ENCODE measurements at places on chromosomes 6 and 20.
A peak's percentile ranks its signal among the peaks of the same experiment; 100 is the strongest.

DNA sequence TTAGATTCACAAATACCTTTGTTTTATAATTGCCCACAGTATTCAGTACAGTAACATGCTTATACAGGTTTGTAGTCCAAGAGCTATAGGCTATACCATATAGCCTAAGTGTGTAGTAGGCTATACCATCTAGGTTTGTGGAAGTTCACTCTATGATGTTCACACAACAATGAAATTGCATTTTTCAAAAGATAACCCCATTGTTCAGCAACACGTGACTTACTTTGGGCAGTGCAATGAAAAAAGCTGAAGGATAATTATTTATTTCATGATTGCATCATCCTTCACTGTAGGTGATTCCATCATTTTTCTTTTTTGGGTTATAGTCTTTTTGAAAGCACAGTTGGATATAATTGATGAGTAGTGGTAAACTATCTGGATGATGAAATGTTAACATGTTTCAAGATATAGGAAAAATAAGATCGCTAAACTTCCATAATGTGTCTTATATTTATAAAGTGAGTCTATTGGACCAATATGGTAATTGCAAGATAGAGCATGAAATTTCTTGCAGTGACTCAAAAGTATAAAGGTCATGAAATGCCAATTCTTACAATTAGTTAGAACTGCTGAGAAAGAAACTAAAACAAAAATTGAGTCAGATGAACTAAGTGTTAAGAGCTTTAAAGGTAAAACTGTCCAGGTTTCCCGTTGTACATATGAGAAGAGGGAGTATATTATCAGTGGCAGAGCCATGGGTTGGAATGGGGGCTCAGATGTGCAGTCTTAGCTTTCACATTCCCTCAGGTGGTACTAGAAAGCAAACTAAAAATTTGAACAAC is 164.4 kb downstream of the ZFAND3 start:
- DNase-seq = no peak

DNA sequence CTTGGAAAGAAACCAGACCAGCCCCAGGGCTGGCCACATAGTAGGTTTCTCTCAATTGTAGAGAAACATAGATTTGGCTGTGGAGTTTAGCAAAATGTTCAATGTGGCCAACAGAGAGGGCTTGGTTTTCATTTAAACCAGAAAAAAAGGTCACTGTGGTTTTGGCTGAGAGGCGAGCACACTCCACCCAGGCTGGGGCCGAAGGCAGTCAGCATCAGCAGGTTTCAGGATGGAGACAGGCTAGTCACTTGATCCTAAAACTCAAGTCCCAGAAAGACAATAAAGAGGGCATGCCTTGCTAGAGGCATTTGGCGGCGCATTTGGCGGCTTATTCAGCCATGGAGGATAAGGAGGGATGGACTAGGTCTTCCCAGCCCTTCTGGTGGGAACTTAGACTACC is 73.1 kb downstream of the PRND start:
- peak; percentile 34 for DNase-seq

- no peak for DNase-seq
Observed at GRCh38 chr6:87699576-87699975, 2.5 kb downstream of the AKIRIN2 start.

DNA sequence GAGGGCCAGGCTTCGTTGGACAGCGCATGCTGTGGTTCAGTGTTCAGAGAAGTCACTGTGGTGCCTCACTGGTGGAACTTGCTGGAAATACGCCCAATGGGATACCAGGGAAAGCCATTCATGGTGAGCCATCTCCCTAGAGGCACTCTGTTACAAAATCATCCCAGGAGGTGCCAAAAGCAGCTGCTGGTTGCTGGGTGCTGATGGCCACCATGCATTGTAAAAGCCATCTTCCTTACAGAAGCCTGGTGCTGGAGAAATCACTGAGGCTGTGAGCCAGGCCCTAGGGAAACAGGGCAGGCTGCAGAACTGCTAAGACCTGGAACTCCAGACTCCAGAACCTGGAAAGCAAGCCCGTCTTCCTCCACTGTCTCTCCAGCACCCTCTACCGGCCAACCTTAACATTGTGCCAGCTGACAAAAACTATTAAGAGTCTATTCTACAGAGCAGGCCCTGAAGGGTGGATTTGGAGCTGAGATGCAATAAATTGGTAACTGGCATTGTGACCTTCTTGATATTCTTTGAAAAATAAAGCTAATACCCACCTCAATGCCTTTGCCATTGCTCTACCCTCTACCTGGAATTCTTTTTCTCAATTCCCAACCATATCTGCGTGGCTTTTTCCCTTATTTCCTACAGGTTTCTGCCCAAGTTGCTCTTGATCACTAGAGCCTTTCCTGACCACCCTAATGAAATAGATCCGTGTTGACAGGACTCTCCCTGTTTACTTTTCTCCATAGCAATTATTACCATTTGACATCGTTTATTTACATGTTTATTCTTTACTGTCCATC is 18.5 kb downstream of the SNRPB start:
- DNase-seq = no peak

DNA sequence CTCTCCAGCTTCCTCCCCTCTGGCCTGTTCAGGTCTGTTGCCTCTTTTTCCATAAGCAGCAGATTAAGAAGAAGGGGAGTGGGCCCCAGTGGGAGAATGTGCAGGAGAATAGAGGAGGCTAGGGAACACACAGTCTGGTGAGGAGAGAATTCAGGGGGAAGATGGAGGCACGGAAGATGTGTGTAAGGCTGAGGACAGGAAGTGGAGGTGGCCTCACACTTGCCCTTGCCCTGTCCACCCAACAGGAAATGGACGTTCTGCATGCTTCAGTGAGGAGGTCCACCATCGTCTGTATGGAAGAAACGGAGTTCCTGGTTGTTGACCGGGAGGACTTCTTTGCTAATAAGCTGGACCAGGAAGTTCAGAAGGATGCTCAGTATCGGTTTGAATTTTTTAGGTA is 16.0 kb downstream of the CNBD2 start:
- DNase-seq = no peak

- DNase-seq = no peak
Observed at GRCh38 chr6:16097382-16098171, 31.3 kb upstream of the MYLIP start.

DNA sequence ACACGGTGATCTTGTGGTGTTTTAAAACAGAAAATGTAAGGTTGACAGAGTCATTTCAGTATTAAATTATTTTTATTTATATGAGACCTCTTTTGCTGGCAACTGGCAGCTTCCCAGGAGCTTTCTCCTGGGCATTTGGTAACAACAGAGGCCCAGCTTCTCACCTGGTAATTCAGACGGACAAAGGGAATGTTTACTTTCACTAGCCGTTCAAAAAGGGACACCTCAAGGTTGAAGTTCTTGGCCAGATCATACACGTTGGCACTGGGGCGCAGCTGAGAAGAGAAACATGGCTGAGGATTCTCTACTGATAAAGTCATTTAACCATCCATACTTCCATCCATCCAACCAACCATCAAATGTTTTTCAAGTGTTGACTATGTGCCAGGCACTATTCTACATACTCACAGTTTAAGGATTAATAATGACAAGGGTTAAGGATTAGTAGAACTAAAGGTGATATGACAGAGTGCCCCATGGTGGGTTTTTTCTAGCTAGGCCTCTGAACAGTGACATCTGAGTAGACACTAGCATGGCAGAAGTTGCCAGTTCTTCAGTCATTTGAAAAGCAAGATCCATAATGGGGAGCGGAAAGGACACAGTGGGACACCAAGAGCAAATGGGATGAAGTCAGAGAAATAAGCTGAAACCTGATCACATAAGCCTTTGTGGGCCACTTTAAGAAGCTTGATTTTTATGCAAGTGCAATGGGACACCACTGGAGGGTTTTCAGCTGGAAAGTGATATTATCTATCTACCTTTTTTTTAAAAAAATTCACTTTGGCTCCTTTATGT is 25.1 kb downstream of the ZNFX1 start:
- peak; percentile 34 for DNase-seq

GRCh38 chr20:1897965-1898464 is 2.8 kb downstream of the SIRPA start:
- DNase-seq = no peak

GRCh38 chr20:20551409-20551808 is 161.0 kb downstream of the RALGAPA2 start:
- DNase-seq = no peak

- no peak for DNase-seq
Observed at GRCh38 chr20:39038047-39038446, 75.9 kb downstream of the DHX35 start.

DNA sequence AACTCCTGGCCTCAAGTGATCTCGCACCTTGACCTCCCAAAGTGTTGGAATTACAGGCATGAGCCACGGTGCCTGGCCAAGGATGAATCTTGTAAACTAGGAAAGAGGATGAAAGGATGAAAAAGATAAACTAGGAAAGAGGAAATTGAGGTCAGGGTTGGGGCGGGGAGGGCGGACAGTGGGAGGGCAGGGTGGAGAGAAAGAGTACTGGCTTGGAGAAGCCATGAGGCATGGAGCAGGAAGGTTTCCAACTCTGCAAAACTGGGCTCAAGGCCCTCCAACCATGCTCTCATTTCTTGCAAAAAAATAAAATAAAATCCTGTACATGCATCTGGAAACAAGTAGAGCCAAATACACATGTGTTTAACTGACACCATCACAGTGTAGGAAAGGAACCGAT is 256.6 kb upstream of the SGK1 start:
- no peak for DNase-seq

DNA sequence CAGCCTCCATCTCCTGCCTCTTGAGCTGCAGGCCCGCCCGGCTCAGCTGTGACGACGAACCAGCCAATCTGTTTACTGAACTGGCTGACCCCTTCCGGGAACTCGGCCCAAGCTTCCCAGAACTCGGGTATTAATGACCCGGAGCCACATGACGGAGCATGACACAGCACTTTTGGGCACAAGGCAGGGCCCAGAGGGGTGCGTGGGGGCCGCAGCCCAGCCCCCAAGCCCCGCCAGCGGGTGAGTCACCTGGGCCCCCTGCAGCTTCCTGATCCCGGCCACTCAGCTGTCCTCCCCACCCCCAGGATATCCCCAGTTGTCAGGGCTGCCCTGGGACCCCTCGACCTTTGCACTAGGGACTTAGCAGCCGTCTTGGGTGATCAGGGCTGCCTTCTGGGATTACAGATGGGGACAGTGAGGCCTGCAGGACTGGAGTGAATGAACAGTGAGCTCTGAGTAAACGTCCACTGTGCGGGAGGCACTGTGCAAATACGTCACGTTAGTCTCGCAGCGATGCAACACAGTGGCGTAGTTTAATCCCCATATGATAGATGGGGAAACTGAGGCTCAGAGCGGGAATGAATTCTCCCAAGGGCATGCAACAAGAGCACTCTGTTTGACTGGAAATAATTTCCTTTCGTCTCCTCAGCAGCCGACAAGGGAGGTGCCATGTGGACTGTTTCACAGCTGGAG is 102.1 kb downstream of the CEBPB start:
- no peak for DNase-seq

DNA sequence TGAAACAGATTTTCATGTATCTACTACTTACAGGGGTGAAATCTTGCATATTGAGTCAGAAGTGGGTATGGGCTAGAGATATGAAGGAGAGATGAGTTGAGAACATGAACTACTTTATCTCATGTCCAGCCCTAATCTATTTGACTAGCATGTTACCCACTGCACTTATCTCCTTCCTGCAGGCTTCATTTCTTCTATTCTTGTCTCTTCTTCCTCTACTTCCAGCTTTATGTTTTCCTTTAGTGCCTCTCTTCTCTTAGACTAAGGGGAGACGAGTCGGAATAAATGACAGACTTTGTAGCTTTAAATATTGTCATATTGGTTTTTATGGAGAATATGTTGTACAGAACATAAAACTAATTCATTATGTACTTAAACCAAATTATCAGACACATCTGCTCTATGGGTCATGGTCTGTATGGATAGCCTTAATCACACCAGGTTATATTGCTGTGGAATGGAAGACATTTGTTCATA is 5.3 kb downstream of the RAB32 start:
- DNase-seq = no peak

All from RWPE2 (cell line).